Astrocyte of the spinal cord (primary cell): ENCODE measurements at places on chromosomes 1 and 21.

DNA sequence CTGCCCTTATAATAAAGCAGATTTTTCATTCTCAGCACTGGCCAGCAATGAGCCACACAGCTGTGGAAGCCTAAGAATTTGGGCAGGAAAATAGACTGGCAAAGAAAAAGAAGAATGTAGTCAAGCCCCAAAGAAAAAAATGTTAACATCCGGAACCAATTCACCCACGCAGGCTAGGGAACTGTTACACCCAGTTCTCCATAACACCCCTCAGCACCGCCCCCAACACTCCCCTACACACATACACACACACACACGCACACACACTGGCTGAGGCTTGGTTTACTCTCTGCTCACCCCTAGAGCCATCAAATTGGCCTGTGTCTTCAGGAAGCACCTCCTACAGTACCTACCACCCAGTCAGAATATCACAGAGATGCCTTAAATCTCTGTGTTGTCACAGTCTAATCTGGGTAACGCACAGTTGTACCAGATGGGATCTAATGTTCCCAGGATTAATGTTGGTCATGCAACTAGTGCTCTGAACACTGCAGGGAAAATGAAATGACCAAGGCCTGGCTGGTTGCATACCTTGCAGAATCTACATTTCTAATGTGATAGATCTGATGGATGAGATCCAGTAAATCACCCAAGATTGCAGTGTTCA is 14.5 kb downstream of the TBX15 start:
- no peak for DNase-seq

DNA sequence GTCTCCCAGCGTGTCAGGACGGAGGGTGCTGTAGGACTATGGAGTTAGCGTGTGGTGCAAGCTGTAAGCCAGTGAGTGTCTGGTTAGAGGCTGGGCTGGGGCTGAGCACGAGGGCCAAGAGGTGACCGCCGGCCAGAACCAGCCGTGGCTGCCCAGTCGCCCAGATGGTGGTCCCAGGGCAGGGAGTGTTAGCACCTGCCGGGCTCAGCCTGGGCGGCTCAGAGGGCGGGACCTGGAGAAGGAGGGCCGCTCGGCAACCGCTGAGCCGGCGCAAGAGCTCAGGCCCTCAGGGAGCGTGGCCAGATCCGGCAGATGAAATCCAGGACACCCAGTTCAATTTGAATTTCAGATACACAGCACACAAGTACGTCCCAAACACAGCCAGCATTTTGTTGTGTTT is 87.9 kb downstream of the PRDM16 start:
- no peak for DNase-seq

- no peak for DNase-seq
Measured at GRCh38 chr1:68521286-68521685, 24.4 kb upstream of the DEPDC1 start.

GRCh38 chr1:87196110-87196827 is 132.4 kb upstream of the LMO4 start:
- DNase-seq: no peak

- DNase-seq: no peak
Measured at GRCh38 chr1:171663036-171663853, 10.8 kb upstream of the MYOC start.

GRCh38 chr1:229132106-229132443 is 138.8 kb upstream of the RAB4A start:
- no peak for DNase-seq

DNA sequence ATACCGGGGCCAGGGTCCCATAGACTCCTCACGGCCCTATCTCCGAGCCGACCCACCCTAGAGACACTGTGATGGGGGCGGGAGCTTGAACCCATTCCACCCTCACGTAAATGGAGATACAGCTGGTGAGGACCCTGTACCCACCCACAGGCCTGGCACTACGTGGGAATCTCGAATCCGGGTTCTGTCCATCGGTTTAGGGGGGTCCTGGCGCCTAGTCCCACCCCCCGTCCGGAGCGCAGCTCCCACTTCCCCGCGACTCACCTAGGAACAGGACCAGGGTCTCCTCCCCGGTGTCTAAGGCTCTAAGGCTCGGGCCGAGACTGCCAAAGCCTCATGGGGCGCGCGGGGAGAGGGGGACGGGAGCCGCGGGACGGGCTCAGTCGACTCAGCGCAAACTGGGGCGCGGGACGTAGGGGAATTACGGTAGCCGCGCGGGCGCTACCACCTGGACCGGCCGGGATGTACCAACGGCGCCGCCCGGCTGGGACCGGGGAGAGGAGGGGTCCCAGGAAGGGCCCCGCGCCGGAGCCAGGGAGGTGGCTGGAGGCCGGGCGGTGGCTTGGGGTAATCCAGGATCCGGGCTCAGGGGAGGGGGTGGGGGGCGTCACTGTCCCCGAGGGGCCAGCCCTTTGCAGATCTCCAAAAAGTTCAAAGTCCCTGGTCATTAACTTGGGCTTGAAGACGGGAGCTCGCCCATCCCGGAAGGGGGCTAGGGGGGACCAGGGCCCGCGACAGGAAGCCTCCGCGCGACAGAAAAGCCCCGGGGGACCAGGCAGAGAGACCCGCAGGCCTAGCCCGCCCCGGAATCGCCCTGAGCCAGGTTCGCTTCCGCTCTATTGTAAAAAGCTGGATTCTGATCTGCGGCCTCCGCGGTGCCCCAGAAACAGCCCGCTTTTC is 1.0 kb downstream of the PLEKHG5 start:
- DNase-seq: peak; percentile 81

- no peak for DNase-seq
Measured at GRCh38 chr1:66356605-66357004, 177.3 kb upstream of the SGIP1 start.

DNA sequence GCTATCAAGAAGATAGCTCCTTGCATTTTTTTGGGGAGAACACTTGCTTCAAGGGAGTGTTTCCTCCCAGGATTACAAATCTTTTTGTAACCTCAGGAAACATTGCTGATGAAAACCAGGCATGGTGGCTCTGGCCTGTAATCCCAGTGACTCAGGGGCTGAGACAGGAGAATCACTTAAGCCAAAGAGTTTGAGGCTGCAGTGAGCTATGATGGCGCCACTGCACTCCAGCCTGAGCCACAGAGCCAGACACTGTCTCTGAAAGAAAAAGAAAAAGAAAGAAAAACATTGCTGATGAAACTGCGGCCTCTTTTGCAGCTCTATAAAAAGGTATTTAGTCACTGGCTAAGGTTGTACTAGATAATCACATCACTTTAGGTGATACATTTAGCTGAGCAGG is 7.3 kb downstream of the RNU1-2 start:
- peak; percentile 70 for DNase-seq

GRCh38 chr1:246971090-246971721 is 36.7 kb downstream of the ZNF695 start:
- DNase-seq: peak; percentile 18
